ENCODE measurements at places on chromosomes 1 and 21.
A peak's percentile ranks its signal among the peaks of the same experiment; 100 is the strongest.

DNA sequence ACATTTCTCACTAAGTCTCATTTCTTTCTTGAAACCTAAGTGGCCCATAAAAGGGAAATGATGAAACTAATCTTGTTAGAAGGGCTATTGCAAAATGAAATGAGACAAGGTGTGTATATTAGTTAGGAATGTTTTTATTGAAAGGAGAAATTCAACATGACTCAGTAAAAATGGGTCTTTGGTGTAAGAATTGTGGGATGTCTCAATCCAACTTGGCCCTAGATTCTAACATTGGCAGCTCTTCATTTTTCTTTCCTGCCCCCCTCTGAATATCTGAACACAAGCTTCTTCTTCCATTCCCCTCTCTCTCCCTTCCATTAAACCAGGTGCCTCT is 26.8 kb upstream of the TARBP1 start:
- DNase-seq, result no peak

DNA sequence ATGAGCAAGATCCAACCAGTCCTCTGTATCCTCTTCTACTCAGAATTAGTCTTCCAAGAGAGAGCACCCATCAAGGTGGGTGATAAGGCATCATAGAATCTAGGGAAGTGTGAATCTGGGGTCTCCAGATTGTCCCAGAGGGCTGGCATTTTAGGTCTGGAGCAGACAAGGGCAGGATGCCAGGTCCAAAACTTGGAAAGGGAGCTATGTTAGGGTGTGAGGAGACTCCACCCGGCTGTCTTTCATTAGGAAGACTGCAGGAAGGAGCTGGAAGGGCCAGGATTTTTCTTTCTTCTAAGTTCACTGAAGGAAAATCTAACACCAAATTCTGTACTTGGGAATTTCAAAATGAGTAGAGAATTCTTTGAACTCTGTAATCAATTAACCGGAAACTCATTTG is 86.1 kb upstream of the BMP8A start:
- DNase-seq, result no peak

DNA sequence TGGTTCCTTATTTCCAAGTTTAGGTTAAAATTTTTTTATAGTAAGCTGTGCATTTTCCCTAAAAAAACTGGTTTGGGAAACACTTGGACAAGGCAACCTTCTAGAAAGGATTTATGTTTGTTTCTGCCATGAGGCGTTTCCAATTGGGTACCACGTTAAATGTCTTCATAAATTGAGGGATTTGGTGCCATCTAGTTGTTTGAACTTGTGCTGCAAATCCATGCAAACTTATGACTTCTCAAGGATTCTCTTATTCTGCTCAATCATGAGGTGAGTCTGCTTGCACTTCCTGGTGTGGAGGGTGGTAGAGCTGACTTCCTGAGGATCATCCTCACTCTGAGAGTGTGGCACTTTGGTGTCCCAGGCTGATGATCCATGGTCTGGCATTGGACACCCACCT is 123.3 kb downstream of the PCNX2 start:
- DNase-seq, result peak; percentile 31

DNA sequence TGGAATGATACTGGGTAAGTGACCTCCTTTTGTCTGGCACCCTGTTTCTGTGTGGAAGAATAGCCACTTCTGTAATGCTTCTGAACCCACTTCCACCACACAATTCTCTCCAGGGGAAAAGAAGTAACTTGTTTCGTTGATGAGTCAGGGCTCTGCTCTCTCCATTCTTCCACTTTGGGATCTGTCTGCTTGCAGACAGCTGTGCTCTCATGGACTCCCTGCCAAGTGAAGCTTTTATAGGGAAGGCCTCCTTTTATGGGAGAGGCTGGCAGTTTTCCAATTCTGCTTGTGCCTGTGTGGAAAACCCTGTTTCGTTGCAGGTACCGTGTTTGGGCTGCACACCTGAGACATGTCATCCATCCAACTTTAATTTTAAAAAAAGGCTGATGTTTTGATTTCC is 130.7 kb downstream of the GIPC2 start:
- no peak for DNase-seq

- no peak for DNase-seq
These were observed 61.4 kb upstream of the ZNF648 start for GRCh38 chr1:182122913-182123260.

- no peak for DNase-seq
These were observed 39.0 kb downstream of the MRPL39 start for GRCh38 chr21:25568246-25568645.
